ENCODE measurements at places on chromosomes 1 and 21. TPM values are rescaled to one million over a fixed set of nuclear protein-coding genes. Genes with fewer than 3 reads are reported as not detected.

DNA sequence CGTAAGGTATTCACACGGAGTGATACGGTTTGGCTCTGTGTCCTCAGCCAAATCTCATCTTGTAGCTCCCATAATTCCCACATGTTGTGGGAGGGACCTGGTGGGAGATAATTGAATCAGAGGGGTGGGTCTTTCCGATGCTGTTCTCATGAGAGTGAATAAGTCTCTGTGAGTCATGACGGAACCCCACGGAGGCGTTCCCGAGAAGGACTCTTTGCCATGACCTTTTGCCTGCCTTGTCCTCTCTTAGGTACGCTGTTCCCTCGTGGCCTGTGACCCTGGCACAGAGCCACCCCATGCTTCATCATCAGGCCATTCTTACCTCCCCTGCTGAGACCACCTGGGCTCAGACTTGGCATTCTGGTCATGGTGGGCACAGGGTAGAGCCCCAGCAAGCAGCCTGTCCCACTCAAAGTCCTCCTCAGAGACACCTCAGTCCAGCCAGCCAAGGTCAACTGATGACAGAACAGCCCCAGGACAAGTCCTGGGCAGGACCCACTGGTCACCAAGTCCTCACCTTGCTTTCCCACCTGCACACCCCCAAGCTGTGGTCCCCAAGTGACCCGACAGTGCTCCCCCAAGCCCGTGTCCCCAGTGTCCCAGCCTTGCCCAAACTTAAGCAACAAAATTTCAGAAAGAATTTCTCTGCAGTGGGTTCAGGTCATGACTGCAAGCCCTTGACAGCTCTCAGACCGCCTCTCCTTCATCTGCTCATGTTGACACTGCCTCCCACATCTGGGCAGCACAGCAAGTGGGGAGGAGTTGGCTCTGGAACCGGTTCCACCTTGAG, 158.4 kb downstream of the ACTL8 start:
- no peak overlapping the region for H3K27ac ChIP-seq
- H3K36me3 ChIP-seq, result no peaks in the 10 kb centered on the region
- no peak overlapping the region for H3K4me3 ChIP-seq

DNA sequence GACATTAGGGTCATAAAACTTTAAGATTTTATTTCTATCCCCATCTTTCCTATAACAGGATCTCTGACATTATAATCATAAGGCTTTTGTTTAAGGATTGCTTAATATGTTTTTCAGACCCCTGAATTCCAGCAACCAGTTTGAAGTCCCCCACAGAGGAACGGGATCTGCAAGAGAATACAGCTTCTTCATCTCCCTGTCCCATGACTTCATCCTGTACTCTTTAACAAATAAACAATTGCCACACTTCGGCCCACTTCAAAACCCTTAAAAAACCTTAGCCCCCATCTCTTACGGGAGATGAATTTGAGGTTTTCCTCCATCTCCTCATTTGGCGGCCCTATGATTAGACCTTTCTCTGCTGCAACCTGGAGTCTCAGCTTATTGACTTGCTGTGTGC, 35.8 kb downstream of the TESK2 start:
- no peak for DNase-seq
- no peak overlapping the region for H3K27ac ChIP-seq
- H3K36me3 ChIP-seq, result peaks cover 2% of the 10 kb centered on the region

The TSPEAR gene
- total RNA-seq, result not detected

GRCh38 chr1:196538473-196538872, 69.8 kb downstream of the KCNT2 start:
- H3K4me1 ChIP-seq, result no peaks in the 10 kb centered on the region
- no peak for DNase-seq
- H3K4me3 ChIP-seq, result no peak overlapping the region
- no peaks in the 10 kb centered on the region for H3K27me3 ChIP-seq

The TEX38 gene
- 0.38 TPM for total RNA-seq

DNA sequence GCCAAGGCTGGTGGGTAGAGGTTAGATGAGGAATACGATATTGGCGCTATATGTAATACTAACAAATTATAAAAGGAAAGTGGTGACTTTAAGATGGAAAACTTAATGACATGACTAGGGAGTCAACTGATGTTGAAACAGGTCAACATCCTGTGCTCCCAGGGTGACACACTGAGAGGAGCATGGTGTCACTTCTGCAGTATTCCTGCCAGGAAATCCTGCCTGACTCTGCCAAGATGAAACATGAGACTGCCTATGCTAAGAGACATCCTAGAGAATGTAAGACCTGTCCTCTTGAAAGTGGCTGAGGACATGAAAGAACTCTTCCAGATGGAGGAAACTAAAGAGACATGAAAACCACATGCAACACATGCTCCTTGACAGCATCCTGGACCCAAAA, 65.0 kb upstream of the KCND3 start:
- H3K27me3 ChIP-seq, result peaks cover 25% of the 10 kb centered on the region
- H3K4me3 ChIP-seq, result no peak overlapping the region
- no peak for DNase-seq
- H3K27ac ChIP-seq, result no peak overlapping the region
- no peaks in the 10 kb centered on the region for H3K4me1 ChIP-seq
- H3K36me3 ChIP-seq, result no peaks in the 10 kb centered on the region

The CDA gene
- not detected for total RNA-seq

The RAB4A gene
- total RNA-seq, result 130 TPM

- H3K36me3 ChIP-seq, result no peaks in the 10 kb centered on the region
- H3K4me1 ChIP-seq, result no peaks in the 10 kb centered on the region
- no peak for DNase-seq
- no peak overlapping the region for H3K27ac ChIP-seq
- H3K27me3 ChIP-seq, result peaks cover 12% of the 10 kb centered on the region
Observed at GRCh38 chr21:45576838-45577737, 34.8 kb upstream of the SLC19A1 start.

GRCh38 chr1:200240656-200241055, 169.2 kb downstream of the ZNF281 start:
- peaks cover 8% of the 10 kb centered on the region for H3K4me1 ChIP-seq
- no peak overlapping the region for H3K27ac ChIP-seq
- H3K36me3 ChIP-seq, result no peaks in the 10 kb centered on the region

The RCSD1 gene
- total RNA-seq, result 0.22 TPM

GRCh38 chr21:37552496-37553029, 186.0 kb downstream of the DYRK1A start:
- no peak for DNase-seq
- H3K4me3 ChIP-seq, result no peak overlapping the region
- H3K36me3 ChIP-seq, result no peaks in the 10 kb centered on the region
- peaks cover 3% of the 10 kb centered on the region for H3K27me3 ChIP-seq
- no peak overlapping the region for H3K27ac ChIP-seq
- peaks cover 30% of the 10 kb centered on the region for H3K4me1 ChIP-seq

GRCh38 chr1:89734442-89734841, 86.4 kb upstream of the LRRC8D start:
- no peak for DNase-seq
- no peak overlapping the region for H3K27ac ChIP-seq
- H3K36me3 ChIP-seq, result no peaks in the 10 kb centered on the region

DNA sequence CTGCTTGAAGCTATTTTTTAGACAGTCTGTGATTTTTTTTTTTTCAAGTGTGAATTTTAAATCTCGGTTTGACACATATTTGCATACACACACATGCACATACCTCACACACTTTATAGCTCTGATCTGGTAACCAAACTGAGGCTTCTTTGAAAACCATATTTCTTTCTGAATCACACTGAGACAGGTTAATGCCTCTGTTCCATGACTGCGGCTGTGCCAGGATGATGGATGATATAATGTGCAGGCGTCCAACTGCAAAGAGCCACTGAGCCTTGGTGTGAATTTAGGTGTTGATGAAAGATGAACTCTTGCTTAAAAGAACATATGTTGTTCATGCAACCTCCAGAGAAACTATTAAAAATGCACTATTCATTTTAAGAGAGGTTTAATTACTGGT, 504.0 kb upstream of the OLFM3 start:
- no peaks in the 10 kb centered on the region for H3K4me1 ChIP-seq
- peaks cover 3% of the 10 kb centered on the region for H3K36me3 ChIP-seq
- H3K27ac ChIP-seq, result no peak overlapping the region
- H3K27me3 ChIP-seq, result no peaks in the 10 kb centered on the region
- no peak overlapping the region for H3K4me3 ChIP-seq
- DNase-seq, result no peak
